ENCODE measurements at places on chromosomes 5 and 9. TPM values are rescaled to one million over a fixed set of nuclear protein-coding genes. Genes with fewer than 3 reads are reported as not detected.

DNA sequence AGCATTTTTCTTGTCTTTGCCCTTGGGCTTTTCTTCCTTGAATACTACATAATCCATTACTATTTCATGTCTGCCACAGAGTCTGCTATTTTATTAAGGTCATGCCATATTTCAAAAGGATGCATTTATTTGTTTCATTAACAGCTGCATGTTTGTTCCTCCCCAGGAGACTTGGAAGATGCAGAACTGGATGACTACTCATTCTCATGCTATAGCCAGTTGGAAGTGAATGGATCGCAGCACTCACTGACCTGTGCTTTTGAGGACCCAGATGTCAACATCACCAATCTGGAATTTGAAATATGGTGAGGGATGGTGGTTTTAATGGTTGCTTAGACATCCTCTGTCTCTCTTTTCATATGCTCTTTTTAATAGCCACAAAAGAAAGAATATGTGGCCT lies 4.0 kb downstream of the IL7R start:
- no peak for DNase-seq

GRCh38 chr9:73050065-73050816 lies 97.4 kb upstream of the ALDH1A1 start:
- no peak for DNase-seq

Gene PCDHB6
- 1.1 TPM for total RNA-seq

Gene XPA
- total RNA-seq = 26.0 TPM

All from urinary bladder (tissue), 4 donors.